Astrocyte of the cerebellum (primary cell): ENCODE measurements at places on chromosomes 5 and 9.

DNA sequence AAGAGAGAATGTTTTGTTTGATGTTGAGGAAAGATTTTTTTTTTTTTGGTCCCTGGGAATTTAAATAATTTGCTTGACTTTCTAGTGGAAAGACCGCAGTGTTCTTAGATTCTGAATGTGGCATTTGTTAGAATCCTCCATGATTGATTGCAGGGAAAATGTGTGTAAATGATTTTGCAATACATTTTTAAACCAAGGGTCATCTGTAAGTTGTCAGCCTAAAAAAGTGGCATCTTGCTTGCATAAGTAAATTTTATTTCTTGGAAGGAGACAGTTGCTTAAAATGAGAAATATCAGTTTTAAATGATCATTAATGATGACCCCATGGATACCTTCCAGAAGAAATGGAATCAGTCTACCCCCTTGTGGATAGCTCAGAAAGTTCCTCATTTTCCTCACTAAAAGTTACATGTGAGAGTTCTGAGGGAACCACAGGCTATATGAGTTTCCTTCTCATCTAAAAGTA is 105.1 kb upstream of the SLC25A48 start:
- DNase-seq: no peak

DNA sequence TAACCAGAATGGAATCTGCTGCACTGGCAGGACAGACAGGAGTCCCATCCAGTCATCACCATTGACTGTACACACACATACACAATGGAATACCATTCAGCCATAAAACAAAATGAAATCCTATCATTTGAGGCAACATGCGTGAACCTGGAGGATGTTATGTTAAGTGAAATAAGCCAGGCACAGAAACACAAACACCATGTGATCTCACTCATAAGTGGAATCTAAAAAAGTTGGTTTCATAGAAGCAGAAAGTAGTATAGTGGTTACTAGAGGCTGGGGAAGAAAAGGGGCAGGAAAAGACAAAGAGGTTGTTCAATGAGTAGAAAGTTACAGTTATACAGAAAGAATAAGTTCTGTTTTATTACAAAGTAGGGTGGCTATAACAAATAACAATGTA is 884.0 kb upstream of the ACO1 start:
- no peak for DNase-seq

- DNase-seq: no peak
These were observed 312.5 kb downstream of the RASEF start for GRCh38 chr9:82750411-82750913.

DNA sequence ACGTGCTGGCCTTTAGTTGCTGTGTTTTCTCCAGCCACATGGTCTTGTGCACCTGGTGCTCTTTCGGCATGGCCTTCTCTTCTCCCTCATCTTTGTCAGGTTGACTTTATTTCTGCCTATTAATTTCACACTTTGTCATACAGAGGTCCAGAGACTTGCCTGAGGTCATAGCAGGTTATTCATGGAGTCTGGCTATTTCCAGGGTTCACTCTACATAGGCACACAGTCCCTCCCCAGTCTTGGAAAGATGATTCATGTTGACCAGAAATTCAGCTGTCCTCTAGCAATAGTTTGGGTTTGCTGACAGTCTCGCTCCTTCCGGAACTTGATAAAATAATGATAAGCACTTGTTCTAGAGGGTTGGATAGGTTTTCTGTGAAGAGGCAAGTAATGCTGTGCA is 81.6 kb downstream of the ARHGAP26 start:
- no peak for DNase-seq

DNA sequence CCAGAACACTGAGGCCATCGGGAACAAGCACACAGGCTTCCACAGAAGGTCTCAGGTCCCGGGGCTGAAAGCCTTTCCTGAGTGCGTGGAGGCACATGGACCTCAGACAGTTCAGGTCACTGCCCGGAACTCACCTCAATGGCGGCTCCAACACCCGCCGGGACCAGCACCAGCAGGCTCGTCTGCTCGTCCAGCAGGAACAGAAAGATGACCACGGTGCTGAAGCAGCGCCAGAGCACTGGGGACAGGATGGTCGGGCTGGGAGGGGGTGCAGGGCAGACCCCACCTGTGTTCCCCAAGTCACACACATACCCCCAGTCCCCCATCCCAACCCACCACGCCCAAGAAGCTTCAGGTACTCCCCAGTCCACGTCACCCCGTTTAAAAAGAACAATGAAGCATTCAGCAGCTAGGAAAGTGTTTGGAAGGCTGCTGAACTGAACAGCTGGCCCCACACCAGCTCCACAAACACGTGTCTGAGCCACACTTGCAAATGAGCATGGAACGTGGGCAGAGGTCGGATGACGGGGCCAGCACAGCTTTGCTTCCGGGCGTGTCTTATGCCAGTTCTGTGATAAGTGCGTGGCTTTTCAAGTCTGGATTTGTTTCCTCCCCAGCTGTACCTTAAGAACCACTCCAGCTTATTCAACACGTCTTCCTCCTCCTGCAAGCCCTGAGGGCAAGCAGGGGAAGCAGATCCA is 14.6 kb downstream of the CLPTM1L start:
- no peak for DNase-seq
